Jurkat, Clone E6-1 (cell line): ENCODE measurements at places on chromosomes 6 and 20.

DNA sequence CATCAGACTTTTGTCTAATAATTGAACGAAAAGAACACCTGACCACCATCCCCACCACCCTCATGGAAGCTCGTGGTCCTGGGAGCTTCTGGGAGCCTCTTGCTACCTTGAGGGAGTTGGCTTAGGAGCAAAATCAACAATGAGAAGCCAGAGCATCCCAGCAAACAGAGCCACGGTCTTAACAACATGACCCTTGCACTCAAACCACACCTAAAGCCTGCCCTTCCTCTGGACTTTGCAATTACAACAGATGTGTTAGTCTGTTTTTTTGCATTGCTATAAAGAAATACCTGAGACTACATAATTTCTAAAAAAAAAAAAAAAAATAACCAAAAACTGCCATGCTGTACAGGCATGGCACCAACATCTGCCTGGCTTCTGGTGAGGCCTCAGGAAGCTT is 9.5 kb upstream of the RBM24 start:
- DNase-seq: no peak

DNA sequence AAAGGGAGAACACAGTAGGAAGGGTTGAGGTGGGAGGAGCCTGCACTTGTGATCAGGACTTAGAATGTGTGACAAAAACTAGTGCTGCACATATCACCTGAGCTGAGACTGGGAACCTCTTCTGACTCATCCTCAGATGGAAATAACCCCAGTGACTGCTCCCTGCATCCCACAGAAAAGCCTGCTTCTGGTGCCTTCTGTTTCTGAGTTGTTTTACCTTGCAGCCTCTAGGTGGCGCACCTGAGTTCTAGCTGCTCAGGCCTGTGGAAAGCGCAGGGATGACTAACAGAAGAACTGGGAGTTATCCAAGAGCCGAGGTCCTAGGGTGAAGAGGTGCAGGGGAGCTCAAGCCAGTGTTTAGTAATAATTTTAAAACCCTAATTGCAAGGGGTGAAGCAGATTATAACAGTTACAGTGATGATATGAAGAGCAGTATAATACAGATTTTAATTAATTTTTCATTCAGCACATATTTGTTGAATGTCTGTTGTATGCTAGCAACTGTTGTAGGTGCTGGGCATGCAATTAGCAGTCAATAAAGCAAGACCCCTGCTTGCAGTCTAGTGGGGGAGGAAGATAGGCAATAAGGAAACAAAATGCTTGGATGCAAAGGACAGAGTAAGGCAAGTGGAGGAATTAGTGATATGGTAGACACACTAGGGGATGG is 302.5 kb downstream of the DHX35 start:
- DNase-seq: no peak

- DNase-seq: peak; percentile 19
Measured at GRCh38 chr20:18276821-18277220, 11.5 kb upstream of the ZNF133 start.

- DNase-seq: no peak
Measured at GRCh38 chr6:96645106-96645505, 82.2 kb downstream of the FHL5 start.

GRCh38 chr6:107567643-107568042 is 77.7 kb downstream of the SOBP start:
- no peak for DNase-seq

DNA sequence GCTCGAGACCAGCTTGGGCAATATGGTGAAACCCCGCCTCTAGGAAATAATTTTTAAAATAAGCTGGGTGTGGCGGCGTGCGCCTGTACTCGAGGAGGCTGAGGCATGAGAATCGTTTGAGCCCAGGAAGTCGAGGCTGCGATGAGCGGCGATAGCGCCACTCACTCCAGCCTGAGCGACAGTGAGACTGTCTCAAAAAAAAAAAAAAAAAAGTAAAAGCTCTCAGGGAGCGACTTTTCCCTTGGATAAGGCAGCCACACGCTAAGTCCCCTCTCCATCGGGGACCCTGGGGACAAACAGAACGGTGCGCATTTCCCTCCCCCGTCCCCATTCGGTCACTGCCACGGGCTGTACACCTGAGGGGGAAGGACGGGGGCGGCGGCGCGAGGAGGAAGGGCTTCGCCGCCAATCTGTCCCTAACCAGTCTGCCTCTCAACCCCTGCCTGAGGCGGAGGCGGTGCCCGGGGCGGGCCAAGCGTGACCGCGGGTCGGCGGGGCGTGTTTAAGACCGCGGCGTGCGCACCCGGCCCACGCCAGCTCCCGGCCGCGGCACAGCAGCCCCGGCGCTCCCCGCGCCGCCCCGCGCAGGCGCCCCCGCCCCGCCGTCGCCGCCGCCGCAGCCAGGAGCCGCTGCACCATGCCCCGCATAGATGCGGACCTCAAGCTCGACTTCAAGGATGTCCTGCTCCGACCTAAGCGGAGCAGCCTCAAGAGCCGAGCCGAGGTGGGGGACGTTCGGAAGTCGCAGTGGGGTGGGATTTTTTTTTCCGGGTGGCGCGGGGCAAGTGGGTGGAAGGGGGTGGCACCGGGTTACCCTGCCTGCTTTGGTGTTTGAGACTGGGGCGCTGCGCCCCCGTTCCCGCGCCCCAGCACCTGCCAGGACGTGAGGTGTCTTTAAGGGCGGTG is at the start of gene GMPR:
GMPR (plus strand) TSS at position 531 of the 906 bp plus-strand sequence; CDS start at position 638, 107 bp downstream.
- DNase-seq: peak; percentile 8

DNA sequence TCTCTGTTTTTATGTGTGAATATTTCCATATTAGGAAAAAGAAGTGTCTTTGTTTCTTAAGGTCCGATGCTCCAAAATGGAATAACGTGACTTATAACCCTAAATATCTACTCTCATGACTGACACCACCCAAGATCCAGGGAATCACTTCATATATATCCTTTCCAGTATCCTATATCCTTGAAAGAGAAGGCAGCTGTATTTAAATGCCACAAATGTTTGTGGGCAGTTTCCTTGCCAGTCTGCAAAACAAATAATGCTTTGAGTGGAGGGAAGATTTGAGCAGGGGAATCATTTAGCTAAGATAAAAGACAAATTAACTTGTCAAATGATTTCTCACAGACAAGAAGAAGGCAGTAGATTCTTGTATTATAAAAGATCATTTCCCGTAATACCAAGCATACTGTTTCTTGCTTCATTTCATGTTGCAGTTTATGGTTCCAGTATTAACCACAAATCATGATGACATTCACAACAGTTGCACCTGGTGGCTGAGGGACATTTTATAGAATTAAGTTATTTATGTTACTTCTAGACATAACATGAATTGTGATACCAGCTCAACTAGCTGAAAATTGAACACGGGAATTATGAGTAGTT is 30.0 kb upstream of the FABP7 start:
- no peak for DNase-seq

GRCh38 chr6:29831776-29832175 is 4.2 kb downstream of the HLA-G start:
- DNase-seq: no peak

DNA sequence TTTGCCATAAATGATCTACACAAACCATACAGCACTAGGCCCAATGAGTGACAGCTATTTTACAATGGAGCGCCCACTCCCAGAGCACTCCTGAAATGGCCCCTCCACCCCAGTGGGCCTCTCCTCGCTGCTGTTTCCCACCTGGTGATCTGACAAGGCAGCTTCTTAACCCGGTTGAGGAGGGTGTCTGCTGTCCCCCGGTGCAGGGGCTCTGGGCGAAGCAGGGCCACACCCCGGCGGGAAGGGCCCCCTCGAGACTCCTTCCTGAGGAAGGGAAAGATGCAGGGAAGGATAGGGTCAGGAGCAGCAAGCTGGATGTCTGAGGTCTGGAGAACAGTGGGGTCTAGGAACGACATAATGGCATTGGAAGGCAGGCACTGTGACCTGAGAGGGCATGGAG is 10.2 kb downstream of the ABHD16A start:
- no peak for DNase-seq

DNA sequence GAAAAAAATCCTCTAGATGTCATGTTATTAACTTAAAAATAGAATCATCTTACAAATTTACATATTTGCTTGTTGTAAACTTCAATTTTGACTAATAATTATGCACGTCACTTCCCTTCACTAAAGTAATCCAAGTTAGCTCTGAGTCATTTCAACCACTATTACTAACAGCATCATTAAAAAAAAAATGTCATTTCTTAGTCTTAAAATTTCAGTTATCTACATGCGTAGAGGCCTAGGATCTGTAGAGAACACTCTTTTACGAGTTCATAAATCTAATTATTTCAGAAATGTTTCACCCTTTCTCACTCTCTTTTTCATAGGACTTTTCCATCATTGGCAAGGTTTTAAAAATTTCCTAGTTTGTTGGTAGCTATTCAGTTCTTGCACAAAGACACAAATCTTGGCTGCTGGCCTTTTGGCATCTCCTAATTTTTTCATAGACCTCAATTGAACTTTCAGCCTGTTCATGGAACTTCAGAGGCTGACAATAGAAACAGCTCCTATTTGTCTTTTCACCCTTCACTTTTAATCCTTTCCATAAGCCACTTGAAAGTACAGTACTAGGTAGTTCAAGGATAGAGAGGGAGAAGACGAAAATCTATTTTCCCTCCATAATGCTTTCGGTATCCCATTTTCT is 61.5 kb downstream of the OGFRL1 start:
- DNase-seq: no peak

DNA sequence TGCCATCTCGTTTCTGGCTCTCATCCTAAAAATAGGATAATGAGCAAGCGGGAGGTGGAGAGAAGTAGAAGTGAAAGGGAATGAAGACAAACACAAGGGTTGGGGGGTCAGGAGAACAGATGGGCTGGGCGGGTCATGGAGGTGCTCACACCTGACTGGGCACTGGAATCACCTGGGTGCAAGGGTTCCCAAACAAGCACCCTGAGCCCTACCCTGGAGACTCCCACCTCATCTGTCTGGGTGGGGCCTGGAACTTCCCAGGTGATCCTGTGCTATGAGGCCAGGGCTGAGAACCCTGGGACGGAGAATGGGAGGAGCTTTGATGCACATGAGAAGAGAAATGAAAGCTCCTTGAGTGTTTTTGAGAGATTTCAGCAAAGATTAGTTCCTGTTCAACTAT is 223.6 kb downstream of the ANKRD60 start:
- no peak for DNase-seq
